ENCODE measurements at places on chromosomes 7 and 10. TPM values are rescaled to one million over a fixed set of nuclear protein-coding genes. Genes with fewer than 3 reads are reported as not detected.

Gene TEX36
- total RNA-seq = not detected

Gene KNDC1
- 0.32 TPM for total RNA-seq

Gene MBL2
- total RNA-seq = not detected

Gene VAX1
- not detected for total RNA-seq

Gene TMEM213
- 0.06 TPM for total RNA-seq

Gene PPP1R3C
- total RNA-seq = not detected

Gene ZNF488
- 0.12 TPM for total RNA-seq

Gene ZNF680
- total RNA-seq = 22.4 TPM

Gene SPAG6
- 6.0 TPM for total RNA-seq

Gene HOXA3
- not detected for total RNA-seq

Gene NXPH1
- total RNA-seq = not detected

Gene ADAMTS14
- 0.15 TPM for total RNA-seq

Gene ATAD1
- 44.4 TPM for total RNA-seq

Gene RBM17
- total RNA-seq = 205 TPM

Gene EPDR1
- 1.1 TPM for total RNA-seq

Gene PLCE1
- total RNA-seq = 0.06 TPM

Gene SLC25A28
- 89.5 TPM for total RNA-seq

Data from activated CD8-positive, alpha-beta memory T cell treated with anti-CD3 and anti-CD28 coated beads, Interleukin-2, amount 10 ng/mL, durations not matched to agents 7 days and 5 days (primary cell).